ENCODE measurements at places on chromosomes 6 and 20.

- no peak for DNase-seq
These were observed 56.1 kb upstream of the FOXQ1 start for GRCh38 chr6:1255636-1256365.

- DNase-seq: no peak
These were observed 230.7 kb upstream of the MARCKS start for GRCh38 chr6:113626475-113626874.

DNA sequence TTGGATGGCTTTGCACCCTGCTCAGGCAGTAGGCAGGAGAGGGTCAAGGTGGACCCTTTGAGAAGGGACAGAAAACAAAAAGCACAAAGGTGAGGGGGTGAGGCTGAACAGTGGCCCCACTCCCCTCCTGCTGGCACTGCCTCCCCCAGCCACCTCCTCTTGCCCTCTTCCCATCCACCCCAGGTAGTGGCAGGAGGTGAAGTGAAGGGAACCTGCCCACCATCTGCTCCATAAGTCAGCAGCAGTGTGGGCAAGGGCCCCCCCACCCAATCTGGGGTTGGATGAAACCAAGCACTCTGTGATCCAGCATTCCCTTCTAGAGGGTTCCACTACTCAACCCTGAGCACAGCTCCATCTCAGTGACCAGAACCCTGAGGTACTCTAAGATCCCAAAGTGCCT, 26.1 kb upstream of the SLC22A7 start:
- DNase-seq: no peak

DNA sequence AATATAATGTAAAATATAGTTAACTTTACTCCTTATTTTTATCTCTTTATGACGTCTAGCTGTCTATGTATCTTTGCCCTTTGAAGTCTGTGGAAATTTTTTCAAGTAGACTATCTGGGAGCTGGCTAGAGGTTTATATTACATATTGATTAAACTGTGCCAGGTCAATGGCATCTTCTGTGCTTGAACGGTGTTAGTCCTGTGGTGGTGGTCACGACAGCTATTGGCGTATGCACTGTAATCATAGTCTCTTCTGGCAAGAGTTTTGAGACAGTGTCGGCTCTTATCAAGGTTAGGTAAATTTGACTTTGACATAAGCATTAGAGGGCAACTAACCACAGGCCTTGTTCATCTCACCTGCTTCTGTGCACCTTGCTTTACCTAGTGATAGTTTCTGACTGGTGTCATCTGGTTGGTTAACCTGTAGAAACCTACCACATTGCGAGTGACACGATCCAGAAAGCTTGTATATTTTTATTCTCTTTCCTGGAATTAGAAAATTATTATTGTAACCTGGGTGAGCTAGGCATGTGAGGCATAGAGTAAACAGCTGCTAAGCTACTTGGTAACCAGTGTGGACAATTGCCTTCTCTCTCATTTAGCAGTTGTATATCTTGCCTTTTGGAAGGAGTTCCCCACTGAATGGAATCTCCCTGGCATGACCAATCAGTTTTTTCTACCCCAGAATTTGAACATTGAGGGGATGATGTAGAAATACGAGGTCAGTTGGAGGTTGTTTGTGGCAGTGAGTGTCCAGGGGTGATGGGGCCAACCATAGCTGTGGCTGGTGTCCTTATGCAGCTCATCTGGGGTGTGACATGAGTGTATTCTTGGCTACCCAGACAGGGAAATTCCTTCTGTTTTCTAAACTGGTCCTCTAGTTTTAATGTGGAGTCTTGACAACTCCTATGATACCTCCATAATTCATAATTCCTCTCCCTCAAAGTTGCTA, 45.9 kb downstream of the SH3BGRL2 start:
- DNase-seq: no peak

All from hypothalamus (tissue), 51 donors.